ENCODE measurements at places on chromosomes 7 and 10. TPM values are rescaled to one million over a fixed set of nuclear protein-coding genes. Genes with fewer than 3 reads are reported as not detected.

Gene PCLO
- 0.98 TPM for total RNA-seq

Gene ARHGEF35
- total RNA-seq, result 0.39 TPM

Gene HPS6
- 38.3 TPM for total RNA-seq

Gene FOXI2
- total RNA-seq, result not detected

Gene NACAD
- 0.31 TPM for total RNA-seq

Gene PLPP4
- total RNA-seq, result 0.15 TPM

Gene TDRD1
- not detected for total RNA-seq

Gene CPN1
- 0.29 TPM for total RNA-seq

Gene SEMA3D
- total RNA-seq, result 0.01 TPM

Gene MGMT
- 6.5 TPM for total RNA-seq

Gene GCK
- not detected for total RNA-seq

Gene C10orf95
- total RNA-seq, result 0.15 TPM

Gene CPA2
- total RNA-seq, result 0.30 TPM

Gene UBE2H
- 58.5 TPM for total RNA-seq

Gene MAGI2
- total RNA-seq, result 0.48 TPM

Gene LRRD1
- total RNA-seq, result not detected

Gene NRG3
- total RNA-seq, result not detected

All from A549 treated with Hydrocortisone at 1 μM for 4 hours (cell line).